ENCODE measurements at places on chromosomes 4 and X. TPM values are rescaled to one million over a fixed set of nuclear protein-coding genes. Genes with fewer than 3 reads are reported as not detected.
A peak's percentile ranks its signal among the peaks of the same experiment; 100 is the strongest.

The TIGD4 gene
- total RNA-seq: 0.13 TPM

DNA sequence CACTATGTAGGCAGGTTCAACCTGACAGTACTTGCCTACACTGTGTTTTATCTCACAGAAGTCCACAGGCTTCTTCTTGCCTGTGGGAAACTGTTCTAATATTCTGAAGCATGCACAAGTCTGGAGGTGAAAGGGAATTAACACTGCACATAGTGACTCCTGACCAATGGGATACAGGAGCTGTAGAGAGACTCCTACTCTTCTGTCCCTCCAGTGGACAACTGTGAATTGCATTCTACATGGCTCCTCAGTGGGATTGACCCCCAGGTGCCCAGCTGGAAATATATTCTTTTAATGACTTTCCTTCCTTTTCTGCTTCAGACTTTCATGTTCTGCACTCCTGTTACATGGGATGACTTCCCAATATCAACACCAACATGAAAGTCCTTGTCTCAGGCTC is 8.2 kb upstream of the YIPF6 start:
- no peak for DNase-seq

GRCh38 chr4:3254302-3255131 is 5.6 kb downstream of the MSANTD1 start:
- peak; percentile 4 for DNase-seq

DNA sequence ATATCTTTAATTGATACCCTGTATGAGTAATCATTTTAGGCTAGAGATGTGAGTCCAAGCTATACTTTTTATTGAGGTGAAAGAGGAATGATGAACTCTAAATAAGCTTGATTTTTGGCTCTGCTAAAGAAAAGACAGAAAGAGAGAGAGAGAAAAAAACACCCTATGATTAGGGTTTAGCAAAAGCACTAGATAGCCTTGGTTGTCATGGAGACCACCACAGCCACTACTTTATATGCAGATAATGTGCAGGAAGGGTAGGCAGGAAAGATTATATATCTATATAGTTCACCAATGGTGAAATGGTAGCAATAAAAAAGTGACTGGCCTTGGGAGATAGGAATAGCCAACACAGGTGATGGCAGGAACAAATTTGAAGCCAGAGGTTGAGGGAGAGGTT is 69.9 kb upstream of the CAMK2D start:
- no peak for DNase-seq

The NELFA gene
- 11.4 TPM for total RNA-seq

GRCh38 chr4:98343626-98344025 is 82.4 kb downstream of the RAP1GDS1 start:
- DNase-seq: no peak

DNA sequence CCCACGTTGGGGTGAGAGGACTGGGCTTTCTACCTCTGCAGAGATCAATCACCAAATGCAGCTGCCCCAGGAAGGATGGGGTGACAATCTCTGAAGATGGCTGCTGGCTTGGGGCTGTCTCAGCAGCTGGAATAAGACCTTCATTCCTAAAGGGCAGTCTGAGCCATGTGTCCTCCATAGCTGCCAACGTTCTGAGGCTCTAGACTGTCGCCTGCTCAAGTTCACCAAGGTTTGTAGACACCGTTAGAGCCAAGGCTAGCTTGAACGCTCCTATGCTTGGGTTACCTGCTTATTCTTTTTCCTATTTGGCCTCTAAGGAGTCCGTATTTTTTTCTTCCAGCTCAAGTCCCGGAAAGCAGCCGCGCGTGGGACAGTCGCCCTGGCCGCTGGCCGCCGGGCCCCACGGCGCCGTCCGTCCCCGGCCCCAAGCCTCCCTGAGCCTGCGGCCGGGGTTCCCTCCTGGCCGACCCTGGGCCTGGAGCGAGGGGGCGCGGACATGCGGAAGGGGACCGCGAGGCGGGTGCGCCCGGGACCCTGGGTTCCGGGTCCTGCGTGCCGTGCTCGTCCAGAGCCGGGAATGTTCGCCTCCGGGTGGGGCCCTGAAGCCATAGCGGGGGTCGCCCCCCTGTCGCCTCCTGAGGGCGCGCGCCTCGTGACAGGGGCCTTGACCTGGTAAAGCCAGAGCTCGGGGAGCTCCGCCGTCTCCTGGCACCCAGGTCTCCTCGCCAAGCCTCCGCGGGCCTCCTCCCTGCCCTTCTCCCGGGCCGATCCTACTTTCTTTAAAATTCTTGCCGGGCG is 23.3 kb downstream of the MRFAP1 start:
- no peak for DNase-seq

DNA sequence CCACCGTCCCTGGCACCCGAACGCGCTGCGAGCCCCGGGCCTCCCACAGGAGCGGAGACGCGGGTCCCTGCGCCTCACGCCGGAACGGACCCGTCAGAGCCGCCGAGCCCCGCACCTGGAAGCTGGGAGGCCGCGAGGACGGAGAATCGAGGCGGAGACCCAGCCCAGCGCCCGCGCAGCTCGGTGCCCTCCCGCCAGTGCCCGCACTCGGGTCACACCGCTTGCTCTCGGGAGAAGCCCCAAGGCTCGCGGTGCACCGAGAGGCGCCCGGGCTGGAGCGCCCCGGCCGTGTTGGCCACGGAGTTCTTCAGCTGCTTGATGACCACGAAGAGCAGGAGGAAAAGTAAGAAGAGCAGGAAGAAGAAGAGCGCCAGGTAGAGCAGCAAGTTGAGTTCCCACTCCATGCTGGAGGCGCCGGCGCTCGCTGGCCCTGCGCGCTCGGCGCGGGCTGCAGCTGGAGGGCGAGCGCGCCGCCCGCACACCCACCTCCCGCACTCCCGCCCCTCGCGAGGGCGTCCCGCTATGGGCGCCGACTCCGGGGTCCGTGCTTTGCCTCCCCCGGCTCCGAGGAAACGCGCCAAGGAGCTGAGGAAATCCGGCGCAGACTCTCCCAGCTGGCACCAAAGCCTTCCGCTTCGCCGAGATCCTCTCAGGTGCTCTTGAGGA is at the start of gene SMIM43:
TSS of gene SMIM43 (minus strand) at position 463 of the 666 bp plus-strand sequence. CDS start at position 404, 59 bp downstream.
- no peak for DNase-seq

DNA sequence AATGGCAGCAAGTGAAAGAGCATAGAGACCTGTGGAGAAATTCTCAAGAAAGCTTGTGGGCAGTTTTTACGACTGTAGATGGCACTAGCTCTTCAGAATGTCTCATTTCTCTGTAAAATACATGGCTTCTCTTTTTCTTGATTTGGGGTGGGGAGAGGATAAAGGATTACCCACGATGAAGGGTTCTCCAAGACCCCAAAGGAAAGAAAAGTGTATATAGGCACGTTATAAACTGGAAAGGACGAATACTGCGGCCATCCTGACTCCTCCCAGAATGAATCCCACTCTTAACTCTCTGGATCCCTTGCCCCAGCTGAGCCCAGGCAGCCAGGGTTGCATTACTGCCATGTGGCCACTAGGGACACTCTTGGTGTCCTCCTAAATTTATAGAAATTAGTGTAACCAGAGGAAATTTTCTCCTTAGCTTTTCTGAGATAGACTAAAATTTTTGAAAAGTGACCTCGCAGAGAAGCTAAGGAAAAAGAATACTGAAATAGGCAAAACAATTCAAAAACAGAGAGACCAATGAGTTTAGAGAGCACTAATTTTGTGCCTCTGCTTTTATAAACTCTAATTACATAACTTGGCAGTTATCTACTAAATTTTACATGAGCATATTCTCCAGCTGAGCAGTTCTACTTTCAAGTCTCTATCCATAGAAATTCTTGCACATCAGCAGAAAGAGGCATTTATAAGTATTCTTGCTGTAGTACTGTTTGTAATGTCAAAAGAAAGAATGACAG is 37.8 kb upstream of the PCDH19 start:
- peak; percentile 29 for DNase-seq

DNA sequence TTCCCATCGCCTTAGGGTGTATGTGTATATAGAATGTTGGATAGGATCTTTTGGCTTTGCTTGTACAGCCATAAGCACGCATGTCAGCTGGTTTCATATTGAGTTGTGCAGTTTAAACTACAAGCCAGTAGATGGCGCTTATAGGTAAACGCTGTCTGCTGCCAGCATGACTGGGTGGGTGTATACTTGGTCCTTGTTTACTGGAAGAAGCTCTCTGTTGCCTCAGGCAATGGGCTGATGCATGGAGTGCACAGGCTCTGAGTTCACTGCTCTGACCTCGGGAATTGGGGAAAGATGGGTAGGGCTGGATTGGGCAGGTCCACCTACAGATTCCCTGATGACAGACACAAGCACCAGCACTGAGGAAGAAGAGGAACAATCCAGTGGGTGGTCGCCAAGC is 831.5 kb downstream of the STIM2 start:
- DNase-seq: no peak

GRCh38 chr4:118259111-118259510 is 93.7 kb downstream of the PRSS12 start:
- DNase-seq: no peak

The TSPYL2 gene
- total RNA-seq: 20.0 TPM

DNA sequence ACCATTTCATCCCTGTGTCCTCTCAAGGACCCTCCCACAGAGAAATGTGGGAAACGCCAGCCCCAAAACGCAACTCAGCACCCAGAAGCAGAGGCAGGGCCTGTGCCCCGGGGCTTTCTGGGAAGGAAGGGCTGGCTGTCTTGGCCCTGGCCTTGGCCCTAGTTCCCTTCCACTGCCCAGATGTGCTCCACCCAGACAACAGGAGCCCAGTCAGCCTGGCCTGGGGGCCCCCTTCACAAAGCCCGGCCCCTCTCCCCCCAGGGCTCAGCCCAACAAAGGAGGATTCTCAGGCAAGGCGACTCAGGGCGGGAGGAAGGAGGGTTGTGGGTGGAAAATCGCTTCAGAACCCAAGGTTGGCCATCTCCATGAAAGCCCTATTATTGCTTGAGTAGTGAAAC is 82.5 kb downstream of the PJA1 start:
- no peak for DNase-seq

- no peak for DNase-seq
These were observed 45.7 kb upstream of the INTU start for GRCh38 chr4:127586922-127587571.

DNA sequence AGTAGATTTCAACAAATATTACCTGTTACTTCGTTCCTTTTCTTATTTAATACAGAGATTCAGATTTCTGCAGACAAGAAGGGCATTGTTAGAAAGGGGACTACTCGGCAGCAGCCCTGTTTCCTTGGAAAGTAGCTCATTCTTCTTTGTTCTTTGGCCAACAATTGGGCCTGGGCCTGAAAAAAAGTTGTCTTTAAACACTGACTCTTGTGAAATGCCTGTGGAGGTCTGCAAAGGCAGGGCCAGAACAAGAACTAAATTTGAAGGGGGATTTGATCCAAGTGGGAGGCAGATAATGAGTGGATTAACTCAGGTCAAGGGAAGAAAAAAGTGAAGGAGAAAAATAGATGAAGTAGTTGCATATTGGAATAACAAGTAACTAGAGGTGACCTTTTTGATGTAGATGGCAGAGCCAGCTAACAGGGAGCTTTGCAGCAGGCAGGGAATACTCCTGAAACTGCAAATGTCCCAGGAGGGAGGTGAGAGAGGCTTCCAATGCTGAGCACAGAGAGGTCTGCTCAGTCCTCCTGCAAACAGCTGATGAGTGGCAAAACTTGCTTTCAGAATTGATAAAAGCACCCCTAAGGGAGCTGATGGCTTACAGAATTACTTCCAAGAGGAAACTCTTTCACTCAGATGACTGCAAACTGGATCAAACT is 393.2 kb upstream of the HS3ST1 start:
- DNase-seq: no peak

DNA sequence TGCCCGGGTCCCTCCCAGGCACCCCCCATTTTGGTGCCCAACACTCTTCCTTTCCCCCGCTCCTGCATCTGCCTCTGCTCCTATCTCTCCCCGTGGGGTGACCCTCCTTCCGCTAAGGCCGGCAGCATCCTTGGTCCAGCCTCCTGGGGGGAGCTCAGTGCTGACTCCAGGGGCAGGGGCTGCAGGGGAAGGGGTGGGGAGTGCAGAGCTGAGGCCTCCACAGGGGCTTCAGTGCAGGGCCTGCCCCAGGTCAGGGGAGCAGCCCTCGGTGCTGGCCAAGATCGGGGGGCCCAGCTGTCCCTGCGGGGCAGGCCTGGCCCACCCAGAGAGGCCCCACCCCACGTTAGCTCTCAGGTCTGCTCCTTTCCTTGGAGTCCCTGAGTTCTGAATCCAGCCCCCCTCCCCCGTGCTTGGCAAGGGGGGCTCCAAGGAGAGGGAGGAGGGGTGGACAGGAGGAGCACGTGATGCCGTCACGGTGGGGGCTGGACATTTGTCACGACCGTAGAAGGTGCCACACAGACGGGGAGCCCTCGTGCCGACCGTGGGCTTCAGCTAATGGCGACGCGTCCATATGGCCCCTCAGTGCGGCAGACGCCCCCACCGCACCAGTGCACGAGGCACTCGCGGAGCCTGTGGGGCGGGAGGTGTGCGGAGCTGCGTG is 63.5 kb upstream of the ADRA2C start:
- peak; percentile 34 for DNase-seq

DNA sequence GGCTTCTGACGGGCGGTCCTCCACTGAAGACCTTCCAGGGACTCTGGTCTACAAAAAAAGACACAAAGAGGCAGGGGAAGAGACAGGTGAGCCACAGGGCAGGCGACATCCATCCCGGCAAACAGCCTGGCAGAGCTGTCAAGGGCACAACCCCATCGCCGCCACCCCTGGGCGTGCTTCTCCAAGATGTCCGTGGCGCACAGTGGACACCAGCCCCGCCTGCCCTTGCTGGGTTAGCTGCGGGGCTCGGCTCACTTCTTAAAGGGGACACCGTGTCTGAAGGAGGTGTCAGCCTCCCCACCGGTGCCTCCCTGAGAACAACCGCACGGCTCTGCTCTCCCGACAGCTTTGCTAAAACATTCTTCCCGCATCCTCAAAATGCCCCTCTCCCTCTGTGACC is 28.4 kb downstream of the FAM53A start:
- DNase-seq: no peak
